AG04450 (cell line): ENCODE measurements at places on chromosomes 5 and 9. TPM values are rescaled to one million over a fixed set of nuclear protein-coding genes. Genes with fewer than 3 reads are reported as not detected.

PPP3R2 gene
- not detected in 2 replicates for polyA plus RNA-seq

C5orf52 gene
- not detected in 2 replicates for polyA plus RNA-seq

WDR31 gene
- polyA plus RNA-seq, result 0.97 and 1.5 TPM in 2 replicates

NMUR2 gene
- polyA plus RNA-seq, result not detected in 2 replicates

MSANTD3 gene
- polyA plus RNA-seq, result 53.6 and 63.1 TPM in 2 replicates

SLC6A19 gene
- polyA plus RNA-seq, result not detected in 2 replicates

ELOVL7 gene
- 0.06 and 0.11 TPM in 2 replicates for polyA plus RNA-seq
